ENCODE measurements at places on chromosomes 12 and 14. TPM values are rescaled to one million over a fixed set of nuclear protein-coding genes. Genes with fewer than 3 reads are reported as not detected.

DNA sequence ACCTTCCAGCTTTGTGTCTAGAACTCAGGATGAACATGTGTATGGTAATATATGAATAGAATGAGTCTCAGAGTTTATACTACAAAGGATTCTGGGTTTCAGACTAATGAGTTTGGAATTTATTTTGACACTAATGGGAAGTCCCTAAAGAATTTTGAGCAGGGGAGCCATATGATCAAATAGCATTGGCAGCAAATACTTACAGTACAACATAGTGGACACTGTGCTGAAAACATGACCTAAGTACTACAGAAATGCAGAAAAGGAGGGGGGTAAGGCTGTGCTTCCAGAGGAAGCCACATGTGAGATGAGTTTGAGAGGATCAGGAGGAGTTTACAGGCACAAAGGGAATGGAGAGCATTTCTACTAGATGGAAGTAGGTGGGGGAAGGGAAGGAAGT is 225.8 kb downstream of the C12orf42 start:
- H3K4me1 ChIP-seq: no peaks in the 10 kb centered on the region
- H3K4me3 ChIP-seq: no peak overlapping the region
- H3K36me3 ChIP-seq: no peaks in the 10 kb centered on the region
- DNase-seq: no peak

The SERPINA3 gene
- total RNA-seq: 10.6 TPM

DNA sequence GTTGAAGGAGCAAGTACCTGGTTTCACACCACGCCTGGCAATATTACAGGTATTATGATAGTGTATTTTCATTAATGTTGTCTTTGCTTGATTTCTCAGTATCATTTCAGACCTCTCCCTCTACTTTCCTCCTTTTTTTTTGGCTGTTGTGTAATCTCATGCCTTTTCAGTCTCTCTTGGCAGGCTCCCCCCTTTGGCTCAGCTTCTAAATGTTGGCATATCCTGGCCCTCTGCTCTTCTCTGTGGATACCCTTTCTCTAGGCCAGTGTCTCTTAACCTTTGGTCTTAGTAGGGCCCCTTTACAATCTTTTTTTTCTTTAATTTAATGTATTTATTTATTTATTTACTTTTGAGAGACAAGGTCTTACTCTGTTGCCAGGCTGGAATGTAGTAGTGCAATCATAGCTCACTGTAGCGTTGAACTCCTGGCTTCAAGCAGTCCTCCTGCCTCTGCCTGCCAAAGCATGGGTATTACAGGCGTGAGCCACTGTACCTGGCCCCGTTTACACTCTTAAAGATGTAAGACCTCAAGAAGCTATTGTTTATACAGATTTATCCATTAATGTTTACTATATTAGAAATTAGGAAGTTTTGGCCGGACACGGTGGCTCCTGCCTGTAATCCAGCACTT is 12.8 kb downstream of the MTHFD1 start:
- peak overlapping the region; percentile 48 for H3K27ac ChIP-seq
- H3K4me1 ChIP-seq: no peaks in the 10 kb centered on the region
- H3K4me3 ChIP-seq: no peak overlapping the region
- no peak for DNase-seq
- no peaks in the 10 kb centered on the region for H3K36me3 ChIP-seq
- no peaks in the 10 kb centered on the region for H3K27me3 ChIP-seq

The TAS2R46 gene
- total RNA-seq: 1.7 TPM

DNA sequence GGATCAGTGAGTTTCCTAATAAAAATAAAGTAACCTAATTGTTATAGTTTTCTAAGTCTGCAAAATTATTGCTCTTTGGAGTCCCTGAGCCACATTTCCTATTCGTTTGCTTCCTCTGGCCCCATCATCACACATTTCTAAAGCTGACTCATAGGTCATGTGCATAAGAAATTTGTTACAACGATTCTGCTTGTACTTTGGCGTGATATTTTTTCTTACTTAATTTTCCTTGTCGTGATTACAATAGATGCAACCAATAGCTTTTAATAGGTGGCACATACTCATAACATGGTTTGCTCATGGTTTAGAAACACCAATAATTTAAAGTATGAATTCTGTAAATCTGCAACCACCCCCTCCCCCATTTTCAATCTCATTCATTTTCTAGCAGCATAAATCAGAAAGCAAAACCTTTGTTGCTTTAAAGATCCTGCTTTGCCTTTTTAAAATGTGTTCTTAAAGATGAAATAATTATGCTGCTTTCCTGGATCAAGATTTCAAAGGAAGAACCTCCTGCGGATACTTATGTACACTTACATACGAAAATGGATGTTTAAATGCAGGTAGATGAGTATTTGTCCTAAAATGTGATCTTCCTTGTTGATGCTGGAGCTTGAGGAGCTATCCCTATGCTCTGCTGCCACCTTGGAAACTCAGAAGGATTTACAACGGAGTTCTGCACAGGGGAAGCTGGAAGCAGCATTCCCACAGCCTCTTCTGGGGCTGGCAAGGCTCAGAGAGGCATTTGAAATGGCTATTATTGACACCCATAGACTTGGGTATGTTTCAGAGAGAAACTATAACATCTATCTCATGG is 1.7 kb upstream of the FLRT2 start:
- no peaks in the 10 kb centered on the region for H3K27me3 ChIP-seq
- peak overlapping the region; percentile 87 for H3K27ac ChIP-seq
- DNase-seq: no peak
- no peaks in the 10 kb centered on the region for H3K36me3 ChIP-seq

The NRXN3 gene
- total RNA-seq: 0.30 TPM

GRCh38 chr14:100106250-100107112 is 41.3 kb downstream of the EVL start:
- H3K36me3 ChIP-seq: peaks cover 16% of the 10 kb centered on the region
- H3K4me1 ChIP-seq: peaks cover 76% of the 10 kb centered on the region
- H3K27ac ChIP-seq: peak overlapping the region; percentile 70
- no peak overlapping the region for H3K4me3 ChIP-seq
- DNase-seq: no peak
- H3K27me3 ChIP-seq: no peaks in the 10 kb centered on the region

DNA sequence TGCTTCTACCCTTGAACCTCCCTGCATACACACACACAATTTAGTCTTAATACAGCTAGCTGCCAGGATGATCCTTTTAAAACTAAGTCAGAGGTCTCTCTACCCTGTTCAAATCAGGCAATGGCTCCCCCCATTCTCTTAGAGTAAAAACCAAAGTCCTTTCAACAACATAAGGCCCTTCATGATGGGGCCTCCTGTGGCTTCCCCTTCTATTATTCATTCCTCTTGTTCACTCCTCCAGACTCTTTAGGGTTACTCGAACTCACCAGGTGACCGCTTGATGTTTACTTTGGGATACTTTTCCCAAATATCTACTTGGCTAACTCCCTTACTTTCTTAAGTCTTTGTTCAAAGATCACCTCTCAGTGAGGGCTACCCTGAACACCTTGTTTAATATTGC is 30.4 kb downstream of the DENND5B start:
- H3K4me1 ChIP-seq: no peaks in the 10 kb centered on the region
- DNase-seq: no peak
- H3K36me3 ChIP-seq: no peaks in the 10 kb centered on the region
- no peaks in the 10 kb centered on the region for H3K27me3 ChIP-seq

The SLCO1C1 gene
- not detected for total RNA-seq

- no peak overlapping the region for H3K27ac ChIP-seq
- no peaks in the 10 kb centered on the region for H3K36me3 ChIP-seq
- H3K27me3 ChIP-seq: no peaks in the 10 kb centered on the region
Observed at GRCh38 chr14:64950889-64951288, 8.3 kb upstream of the GPX2 start.

The RIPK3 gene
- total RNA-seq: 21.4 TPM

GRCh38 chr12:8917751-8918150 is 3.4 kb downstream of the PHC1 start:
- peaks cover 25% of the 10 kb centered on the region for H3K4me1 ChIP-seq
- no peaks in the 10 kb centered on the region for H3K36me3 ChIP-seq
- DNase-seq: no peak
- H3K4me3 ChIP-seq: no peak overlapping the region
- H3K27me3 ChIP-seq: no peaks in the 10 kb centered on the region

Measured in esophagus squamous epithelium (tissue), 5 donors.